ENCODE measurements at places on chromosomes 2 and 18.
A peak's percentile ranks its signal among the peaks of the same experiment; 100 is the strongest.

GRCh38 chr2:164560902-164561301, 60.4 kb downstream of the GRB14 start:
- DNase-seq, result no peak

GRCh38 chr18:75775121-75775520, 347.6 kb upstream of the SMIM21 start:
- no peak for DNase-seq

- no peak for DNase-seq
Measured at GRCh38 chr18:24935896-24936295, 416.1 kb downstream of the ZNF521 start.

- DNase-seq, result no peak
Measured at GRCh38 chr2:201110615-201111014, 5.3 kb upstream of the CFLAR start.

- DNase-seq, result peak; percentile 98
Measured at GRCh38 chr2:176491172-176491904, 222.1 kb downstream of the MTX2 start.

DNA sequence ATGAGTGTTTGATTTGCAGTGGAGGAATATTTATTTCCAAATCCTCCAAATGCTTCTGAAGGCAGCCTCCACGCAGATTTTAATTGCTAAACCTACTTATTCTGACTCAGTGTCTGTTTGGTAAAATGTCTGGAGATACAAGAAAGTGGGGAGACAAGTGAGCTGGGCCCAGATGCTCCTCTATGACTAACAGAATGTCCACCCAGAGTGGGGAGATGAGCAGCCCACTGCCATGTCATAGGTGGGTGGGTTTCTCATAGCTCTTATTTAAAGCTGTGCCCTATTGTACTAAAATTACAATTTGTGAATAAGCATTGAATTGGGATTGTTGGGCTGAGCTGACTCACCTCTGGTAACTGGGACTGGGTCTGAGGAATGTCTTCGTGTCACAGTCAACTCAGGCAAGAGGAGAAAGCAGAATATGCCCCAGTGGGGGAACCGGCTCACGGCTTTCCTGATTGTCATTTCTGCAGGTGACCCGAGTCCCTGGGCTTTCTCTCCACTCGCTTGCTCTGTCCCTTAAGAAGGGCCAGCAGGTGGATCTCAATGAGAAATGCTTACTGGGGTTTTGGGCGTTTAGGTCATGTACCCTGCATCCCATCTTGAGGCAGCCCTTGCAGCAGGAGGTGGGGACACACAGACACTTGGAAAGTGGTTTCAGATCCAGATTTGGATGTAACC, 116.3 kb upstream of the SPRED2 start:
- peak; percentile 58 for DNase-seq

DNA sequence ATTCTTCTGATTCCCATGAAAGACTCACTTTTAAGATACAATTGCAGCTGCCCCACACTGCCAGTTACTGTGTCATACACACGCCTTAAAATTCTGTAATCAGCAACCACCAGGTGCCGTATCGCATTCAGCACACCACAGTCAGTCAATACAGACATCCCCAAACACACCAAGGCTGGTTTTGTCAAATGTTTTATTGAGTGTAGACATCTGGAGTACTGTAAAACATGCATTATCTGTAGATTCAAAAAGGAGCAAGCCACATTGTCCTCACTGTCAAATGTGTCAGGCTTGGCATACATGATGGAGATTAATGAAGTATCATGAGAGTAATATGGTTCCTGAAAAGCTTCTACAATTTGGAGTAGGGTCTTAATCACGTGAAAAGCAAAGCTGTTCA, 109.7 kb upstream of the SP3 start:
- no peak for DNase-seq

DNA sequence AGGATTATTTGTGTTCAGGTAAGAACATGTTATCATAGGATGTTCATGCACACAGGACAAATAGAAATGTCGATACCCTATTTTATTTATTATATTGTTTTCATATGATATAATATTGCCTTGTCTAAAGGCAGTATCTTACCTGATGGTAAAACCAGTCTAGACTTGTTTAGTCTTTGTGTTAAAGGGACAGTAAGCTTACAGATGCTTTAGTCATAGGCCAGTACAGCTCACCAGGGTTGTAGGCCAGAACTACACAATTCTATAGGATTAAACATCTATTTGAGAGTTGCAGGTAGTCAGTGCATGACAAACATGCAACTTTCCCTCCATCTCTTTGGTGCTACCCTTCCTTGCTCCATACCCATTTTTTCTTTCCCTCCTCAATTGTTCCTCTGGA, 158.5 kb downstream of the GALNT3 start:
- no peak for DNase-seq

DNA sequence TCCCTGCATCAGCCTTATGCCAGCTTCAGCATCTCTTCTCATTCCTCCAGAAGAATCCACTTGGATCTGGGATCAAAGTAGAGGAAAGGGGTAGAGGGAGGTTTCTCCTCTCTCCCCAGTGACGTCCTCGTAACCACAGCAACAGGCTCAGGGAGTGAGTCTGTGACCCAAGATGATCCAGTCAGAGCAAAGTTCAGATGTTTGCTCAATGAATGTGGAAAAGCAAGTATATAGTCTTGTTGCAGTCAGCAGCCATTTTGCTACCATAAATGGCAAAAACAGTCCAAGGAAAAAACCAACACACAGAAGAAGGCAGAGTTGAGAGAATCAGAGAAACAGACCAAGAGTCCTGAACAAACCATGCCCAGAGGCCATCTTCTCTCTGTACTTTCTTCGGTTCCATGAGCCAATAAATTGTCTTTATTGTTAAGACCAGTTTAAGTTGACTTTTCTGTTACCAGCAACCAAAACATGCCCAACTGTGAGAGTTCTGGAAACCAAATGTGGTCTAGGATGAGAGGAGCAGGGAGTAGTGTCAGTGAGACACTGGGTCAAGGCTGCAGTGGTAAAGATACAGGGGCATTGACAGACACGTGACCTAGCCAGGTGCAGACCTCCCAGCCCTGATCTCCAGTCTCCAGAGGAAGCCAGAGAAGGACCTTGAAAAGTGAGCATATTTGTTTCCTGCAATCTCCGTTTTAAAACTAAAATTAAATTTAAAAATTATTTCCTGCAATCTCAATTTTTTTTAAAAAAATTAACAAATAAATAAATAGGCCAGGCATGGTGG, 3.2 kb upstream of the CXCR1 start:
- no peak for DNase-seq
